Gastroesophageal sphincter (tissue), 4 donors: ENCODE measurements at places on chromosomes 3 and 15.

GRCh38 chr15:27668471-27669220, 430.5 kb downstream of the OCA2 start:
- no peak for ATAC-seq

DNA sequence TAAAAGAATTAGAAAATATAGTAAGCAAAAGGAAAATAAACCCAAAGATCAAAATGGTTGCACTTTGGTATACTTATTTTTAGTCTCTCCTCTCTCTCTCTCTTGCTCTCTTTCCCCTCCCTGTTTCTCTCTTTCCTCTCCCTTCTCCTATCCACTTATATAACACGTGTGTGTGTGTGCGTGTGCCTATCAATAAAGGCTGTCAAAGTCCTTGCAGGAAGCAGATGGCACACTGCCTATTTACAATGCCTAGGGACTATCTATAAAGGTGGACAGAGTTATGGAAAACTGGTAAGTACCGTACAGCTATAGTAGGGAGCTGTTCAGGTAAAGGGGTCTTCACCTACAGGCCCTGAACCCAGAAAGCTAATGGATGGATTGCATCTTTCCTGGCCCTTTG, 161.6 kb downstream of the SQOR start:
- ATAC-seq, result no peak

GRCh38 chr3:38711321-38711720, 61.8 kb upstream of the SCN5A start:
- no peak for ATAC-seq

DNA sequence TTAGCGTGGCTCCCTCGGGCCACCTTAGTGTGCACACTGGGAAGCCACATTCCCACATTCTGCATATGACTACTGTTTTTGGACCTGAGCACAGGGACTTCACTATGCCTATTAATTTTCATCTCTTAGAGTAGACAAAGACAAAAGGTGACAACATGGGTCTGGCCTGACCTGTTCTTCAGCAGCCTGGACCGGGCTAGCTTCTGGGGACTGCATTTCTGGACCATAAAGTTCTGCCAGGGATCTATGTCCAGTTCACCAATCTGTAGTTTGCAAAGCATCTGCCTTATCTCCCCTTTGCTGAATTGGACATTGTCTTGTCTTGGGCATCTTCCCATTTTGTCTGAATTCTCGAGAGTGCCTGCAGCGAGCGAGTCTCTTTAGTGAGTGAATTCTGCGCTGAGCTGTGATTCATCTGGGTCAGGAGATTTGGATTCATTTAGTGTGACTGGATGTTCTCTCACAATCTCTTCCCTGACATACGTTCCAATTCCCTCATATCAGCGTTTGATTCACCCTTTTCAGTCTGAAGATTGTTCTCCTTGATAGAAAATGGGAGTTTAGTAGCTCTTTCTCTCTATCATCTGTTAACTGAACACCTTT, 112.2 kb upstream of the PLXNA1 start:
- ATAC-seq, result peak; percentile 55

DNA sequence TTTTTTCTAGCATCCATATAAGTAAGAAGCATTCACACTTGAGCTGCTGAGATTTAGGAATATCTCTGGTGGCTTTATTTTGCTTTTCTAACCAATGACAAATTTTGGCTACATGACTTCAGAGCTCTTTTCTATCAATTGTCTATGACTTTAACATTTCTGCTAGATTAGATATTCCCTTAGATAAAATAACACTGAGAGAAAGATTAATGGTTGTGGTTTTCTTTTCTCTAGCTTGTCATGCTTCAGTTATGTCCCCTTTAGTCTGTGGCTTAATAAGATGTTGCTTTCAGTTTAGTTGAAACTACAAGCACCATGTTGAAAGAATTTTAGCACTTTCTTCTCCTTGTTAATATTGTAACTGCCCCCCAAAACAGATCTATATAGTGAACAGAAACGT, 665.6 kb upstream of the CCDC54 start:
- ATAC-seq, result no peak

DNA sequence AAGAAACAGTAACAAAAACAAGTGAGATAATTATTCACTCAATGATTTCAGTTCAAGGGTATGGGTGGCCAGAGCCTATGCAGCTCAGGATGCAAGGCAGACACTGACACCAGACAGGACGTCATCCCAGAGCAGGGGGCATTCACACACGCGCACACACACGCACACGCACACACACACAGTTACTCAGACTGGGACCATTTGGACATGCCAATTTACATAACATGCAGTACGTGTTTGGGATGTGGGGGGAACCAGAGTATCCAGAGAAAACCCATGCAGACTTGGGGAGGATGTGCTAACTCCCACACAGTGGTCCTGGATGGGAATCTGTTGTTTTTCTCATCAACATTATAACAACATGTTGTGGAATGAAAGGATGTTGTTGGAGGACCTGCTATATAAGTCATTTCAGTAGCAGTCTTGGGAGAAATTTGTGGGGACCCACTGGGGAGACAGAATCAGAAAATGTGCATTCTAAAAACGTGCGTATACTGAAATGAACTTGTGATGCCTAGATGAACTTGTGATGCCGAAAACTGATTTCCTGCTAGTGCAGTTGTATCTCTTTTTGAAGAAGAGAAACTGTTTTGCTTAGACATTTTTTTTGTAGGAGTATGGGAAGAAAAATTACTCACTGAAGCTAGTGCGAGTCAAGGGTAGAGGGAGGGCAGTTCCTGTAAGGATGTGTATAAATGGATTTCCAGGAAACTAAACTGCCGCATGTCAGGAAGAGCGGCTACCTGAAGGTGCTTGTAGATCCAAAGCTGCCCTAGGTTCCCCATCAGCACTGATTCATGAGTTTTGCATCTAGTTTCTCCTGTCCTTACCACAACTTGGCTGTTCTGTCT, 25.2 kb downstream of the CD200 start:
- ATAC-seq, result peak; percentile 57

GRCh38 chr15:88115486-88116152, 140.9 kb downstream of the NTRK3 start:
- ATAC-seq, result no peak

GRCh38 chr3:149356630-149357029, 20.8 kb downstream of the TM4SF1 start:
- ATAC-seq, result no peak

DNA sequence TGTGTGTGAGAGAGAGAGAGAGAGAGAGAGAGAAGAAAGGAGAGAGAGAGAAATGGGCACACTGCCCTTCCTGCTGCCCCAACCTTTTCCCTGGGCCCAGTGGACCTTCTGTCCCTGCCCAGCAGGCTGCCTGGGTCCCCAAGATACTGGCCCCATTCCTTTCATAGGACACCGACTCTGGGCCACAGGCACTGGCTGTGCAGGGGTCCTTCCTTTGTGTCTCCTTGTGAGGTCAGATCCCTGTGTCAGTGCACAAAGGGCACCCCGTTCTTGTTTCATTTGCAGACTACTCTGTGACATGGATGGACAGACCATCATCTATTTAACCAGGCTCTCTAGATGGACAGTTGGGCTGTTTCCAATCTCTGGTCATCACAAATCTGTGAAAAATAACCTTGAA, 21.3 kb upstream of the KLF13 start:
- no peak for ATAC-seq

DNA sequence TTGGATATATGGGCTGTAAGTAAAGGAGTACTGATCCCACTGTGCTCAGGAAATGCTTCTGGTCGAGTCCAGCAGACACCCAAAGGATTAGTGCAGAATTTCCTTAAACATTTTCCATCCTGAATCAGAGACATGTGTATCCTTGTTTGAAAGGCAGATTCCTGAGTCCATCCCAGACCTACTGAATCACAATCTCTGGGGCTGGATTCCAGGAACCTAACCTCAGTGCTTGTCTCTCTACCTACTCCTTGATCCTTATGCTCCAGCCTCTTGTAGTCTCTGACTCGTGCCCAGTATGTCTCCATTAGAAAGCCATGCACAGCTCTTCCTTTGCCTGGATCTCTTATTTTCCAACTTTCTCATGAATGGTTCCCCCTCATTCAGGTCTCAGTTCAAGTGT, 585.8 kb downstream of the NLGN1 start:
- ATAC-seq, result no peak

- ATAC-seq, result no peak
These were observed 230.2 kb downstream of the ZNF621 start for GRCh38 chr3:40754994-40755393.

- peak; percentile 21 for ATAC-seq
These were observed 307.8 kb upstream of the TPRG1 start for GRCh38 chr3:188863999-188864406.

DNA sequence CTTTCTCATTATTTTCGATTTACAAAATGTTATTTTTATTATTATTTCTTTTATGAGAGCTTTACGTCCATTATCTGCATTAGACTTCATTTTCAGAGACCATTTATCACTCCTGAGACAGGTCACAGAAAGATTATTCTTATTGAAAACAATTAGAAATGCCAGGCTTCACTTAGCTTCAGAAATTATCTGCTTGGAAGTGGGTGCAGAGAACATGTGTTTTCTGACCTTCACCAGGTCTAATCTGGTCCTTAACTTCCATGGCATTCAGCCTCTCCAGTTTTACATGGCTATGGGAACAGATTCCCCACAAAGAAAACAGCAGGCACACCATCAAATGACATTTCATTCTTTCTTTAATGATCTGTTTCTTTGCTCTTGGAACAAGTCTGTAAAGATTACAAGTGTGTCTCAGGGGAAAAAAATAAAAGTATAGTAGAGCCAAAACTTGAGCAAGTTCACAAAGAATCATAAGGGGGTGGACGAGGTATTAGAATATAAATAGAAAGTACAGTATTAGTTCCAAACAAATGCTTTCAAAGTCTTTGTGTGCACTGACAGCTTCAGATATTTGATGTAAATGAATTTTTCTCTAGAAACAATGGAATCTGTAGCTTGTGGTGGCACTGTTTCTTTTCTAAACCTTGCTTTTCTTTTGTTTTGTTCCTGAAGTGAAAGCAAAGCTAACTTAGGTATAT, 294.2 kb upstream of the MEIS2 start:
- no peak for ATAC-seq

- ATAC-seq, result no peak
These were observed 473.3 kb downstream of the OTOL1 start for GRCh38 chr3:161969867-161970266.

DNA sequence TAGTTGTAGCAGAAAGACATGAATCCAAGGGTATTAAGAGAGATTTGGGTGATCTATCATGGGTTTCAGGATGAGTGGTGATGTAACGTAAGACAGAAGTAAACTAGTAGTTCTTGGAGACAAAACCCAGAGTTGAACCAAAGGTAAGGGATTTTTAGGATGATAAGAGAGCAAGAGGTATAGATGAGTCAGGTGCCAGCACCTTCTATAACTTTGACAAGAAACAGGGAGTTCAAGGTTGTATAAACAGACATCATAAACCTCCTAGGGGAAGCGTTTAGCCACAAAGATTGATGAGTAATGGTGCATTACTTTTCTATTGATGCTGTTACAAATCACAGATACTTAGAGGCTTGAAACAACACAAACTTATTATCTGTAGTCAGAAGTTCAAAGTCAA, 447.3 kb upstream of the ARHGEF26 start:
- no peak for ATAC-seq

GRCh38 chr15:100922192-100923040, 3.3 kb downstream of the LRRK1 start:
- ATAC-seq, result no peak
